ENCODE measurements at places on chromosomes 11 and 22.

DNA sequence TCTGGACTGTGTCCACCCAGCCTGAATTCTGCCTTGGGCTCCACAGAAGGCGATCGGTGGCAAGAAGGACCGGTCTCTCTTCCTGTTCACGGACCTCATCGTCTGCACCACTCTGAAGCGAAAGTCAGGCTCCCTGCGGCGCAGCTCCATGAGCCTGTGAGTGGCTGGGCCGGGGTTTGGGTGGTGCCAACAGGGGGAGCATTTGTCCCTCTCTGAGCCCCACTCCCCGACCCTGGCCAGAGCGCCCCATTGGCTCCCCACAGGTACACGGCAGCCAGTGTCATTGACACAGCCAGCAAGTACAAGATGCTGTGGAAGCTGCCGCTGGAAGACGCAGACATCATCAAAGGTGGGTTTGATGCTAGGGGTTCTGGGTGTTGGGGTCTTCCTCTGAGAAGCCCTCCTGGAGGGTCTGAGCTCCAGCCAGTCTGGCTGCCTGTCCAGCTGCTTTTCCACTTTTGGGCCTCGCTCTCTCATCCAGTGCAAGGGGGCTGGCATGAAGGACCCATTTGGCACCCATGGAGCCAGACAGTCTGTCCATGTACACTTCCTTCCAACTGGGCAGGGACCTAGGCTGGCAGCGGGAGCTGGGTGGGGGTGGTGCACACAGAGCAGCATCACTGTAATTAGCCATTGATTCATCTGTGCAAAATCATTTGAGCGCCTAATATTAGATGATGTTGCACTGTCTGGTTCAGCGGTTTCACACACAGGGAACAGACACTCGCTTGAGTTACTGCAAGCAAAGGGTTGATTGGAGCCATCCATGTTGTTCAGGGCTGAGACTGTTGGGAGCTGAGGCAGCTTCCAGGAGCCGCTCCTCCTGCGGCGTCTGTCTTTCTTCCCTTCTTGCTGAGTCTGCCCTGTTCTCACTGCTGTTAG lies 19.0 kb upstream of the RELT start:
- DNase-seq, result no peak

DNA sequence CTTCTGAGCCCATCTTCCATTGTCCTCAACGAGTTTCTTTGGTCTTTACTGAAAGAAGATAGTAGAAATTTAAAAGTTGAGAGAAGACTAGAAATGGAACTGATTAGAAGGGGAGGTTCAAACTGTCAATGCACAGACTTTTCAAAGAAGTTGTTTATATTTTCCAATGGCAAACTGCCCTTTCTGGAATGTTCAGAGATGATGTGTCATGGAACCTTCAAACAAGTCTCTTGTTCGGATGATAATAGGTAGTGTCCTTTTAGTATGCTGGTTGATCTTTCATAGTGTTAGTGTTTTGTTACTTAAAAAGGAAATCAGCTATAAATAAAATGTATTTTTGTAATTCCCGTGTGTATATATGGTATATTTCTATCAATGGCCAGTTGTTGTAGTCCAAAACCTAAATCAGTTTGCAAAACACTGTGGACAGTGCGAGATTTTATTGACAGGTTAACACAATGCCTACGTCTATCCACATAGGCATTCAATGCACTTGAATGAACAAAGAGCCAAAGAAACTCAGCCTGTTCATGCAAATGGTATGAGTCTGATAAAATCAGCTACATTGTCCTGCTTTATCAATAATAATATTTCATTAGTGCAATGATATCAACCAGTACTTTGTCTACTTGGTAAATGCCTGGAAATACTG lies 30.9 kb downstream of the C11orf91 start:
- DNase-seq, result no peak

- DNase-seq, result no peak
Observed at GRCh38 chr11:66247295-66247694, 21.1 kb upstream of the RAB1B start.

- DNase-seq, result no peak
Observed at GRCh38 chr11:6431861-6432260, 8.9 kb downstream of the HPX start.

- no peak for DNase-seq
Observed at GRCh38 chr11:126139111-126140091, 72.0 kb downstream of the RPUSD4 start.

DNA sequence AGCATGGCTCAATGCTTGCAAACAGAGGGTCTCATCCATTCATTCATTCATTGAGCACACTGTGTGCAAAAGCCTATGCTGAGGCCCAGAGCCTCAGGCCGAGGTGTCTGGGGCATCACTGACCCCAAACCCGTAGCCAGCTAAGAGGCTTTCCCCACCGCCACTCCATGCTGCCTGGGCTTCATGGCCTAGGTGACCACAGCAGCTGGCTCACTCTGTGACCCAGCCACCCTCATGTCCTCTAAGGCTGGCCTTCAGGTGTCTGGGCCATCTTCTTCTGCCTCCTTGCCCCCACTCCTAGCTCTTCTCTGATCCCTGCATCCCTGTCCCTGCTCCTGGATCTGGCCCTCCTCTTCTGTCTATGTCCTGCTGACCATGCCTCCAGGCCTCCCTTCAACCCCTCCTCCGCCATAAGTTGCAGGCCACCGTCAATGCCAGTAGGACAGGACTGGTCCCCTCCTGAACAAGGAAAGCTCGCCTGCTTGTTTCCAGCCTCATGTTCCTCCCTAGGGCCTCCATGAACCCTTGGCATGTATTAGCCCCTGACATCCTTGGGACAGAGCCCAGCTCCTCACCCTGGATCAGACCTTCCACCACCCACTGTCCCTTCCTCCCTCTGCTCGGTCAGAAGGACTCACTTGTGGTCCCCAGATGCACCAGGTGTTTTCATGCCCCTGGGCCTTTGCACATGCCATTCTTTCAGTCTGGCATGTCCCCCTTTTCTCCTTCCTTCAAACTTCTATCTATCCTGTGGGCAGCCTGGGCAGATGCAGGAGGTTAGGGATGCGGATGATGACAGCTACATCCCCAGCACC lies 92.8 kb downstream of the MYEOV start:
- DNase-seq, result no peak

GRCh38 chr11:130234315-130234714 lies 74.7 kb downstream of the ST14 start:
- no peak for DNase-seq

DNA sequence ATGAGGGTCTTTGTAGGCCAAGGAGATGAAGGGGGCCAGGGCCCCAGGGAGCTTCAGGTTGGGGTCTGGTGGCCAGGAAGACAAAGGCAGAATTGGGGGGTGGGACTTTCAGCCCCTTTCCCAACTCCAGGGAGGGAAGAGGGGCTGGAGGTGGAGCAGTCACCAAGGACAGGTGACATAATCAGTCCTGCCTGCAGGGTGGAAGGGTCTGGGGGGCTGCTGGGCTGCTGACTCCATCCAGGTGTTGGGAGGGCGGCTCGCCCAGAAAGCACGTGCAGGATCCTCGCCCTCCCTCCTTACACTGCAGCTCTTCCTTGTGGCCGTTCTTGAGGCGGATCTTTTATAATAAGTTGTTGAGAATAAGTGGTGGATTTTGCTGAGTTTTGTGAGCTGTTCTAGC lies 1491.1 kb downstream of the TBC1D22A start:
- no peak for DNase-seq

DNA sequence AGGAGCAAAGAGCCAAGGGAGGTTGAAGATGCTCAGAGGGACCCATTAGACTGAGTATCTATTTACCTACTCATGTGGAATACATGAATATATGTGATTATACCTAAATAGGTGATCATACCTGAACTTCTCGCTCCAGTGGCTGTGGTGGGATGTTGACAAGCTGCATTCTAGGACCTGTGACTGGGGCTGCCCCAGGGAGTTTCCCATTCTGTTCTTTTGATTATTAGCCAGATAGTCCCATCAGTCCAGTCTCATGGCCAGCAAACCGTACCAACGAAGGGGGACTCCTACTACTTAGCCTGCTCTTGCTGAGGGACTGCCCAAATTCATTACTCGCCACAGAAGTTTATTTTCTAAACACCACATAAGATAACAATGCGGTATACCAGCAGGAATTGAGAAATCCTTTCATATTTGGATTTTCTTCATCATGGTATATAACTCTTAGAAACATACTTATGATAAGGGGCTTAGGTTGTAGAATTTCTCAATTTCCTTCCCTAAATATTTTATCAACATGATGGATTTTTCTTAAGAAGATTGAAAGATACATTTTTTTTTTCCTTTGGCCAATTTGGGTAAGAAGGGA lies 273.9 kb downstream of the NTM start:
- no peak for DNase-seq

DNA sequence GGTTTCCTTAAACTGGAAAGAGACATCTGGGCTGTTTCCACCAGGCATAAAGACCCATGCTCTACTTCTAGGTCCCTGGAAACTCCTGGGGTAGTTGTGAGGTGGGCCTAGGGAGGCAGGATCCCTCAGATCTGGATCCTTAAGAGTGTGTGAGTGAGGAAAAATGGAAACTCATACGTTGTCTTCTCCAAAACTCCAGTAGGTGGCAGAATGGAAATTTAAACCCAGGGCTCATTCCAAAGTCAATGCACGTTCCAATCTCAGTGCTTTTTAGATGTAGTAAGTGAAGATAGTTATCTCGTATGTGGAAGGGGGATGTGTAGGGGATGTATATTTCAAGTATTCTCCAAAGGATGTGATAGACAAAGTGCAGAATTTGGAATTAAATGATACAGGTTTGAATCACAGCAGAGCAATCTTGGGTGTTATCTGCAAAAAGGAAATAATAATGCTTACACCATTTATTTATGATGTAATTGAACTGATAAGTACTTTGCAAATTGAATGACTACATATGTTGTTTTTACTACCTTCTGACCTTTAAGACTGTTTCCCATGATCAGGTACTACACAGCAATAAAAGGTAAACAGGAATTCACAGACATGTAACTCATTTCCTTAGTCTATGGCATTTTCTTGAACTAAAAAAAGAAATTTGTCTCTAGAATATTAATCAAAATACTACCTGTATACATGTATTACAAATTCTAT lies 13.1 kb upstream of the MMP1 start:
- no peak for DNase-seq

DNA sequence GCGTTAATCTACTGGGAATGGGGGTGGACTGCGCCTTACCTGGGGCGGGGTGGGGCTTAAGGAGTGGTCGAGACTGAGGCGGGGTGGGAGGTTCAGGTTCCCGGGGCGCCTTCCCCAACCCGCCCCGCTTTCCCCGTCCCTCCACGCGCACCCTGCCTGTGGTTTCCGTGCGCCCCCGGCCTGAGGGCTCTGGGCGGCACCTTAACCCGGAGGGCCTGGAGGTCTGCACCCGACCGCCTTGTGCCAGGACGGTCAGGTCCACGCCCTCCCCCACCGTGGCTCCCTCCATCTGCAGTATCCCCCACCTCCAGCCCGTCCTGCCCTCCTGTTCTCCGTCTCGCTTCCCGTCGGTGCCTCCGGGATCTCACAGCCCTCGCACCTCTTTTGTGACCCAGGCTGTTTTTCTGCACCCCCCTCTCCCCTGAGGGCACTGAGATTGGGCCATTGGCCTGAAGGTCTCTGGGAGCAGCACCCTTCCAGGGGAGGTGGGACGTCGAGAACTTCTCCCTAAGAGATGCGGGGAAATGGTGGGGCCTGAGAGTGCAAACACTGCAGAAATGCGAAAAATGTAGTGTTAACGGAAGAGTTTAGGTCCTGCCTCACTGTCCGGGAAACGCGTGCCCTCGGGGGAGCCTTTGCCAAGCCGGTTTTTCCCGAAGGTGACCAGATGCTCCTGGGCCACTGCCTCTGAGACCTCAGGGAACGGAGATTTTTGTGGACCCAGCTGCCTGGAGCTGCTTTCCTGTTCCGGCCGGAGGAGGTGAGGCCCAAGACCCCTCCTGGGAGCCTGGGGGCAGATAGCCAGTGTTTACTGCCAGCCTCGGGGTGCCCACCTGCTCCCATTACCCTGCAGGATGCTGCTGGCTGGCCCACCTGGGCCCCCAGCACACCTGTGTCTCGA lies 1.2 kb upstream of the ASCL2 start:
- DNase-seq, result no peak

- no peak for DNase-seq
Observed at GRCh38 chr11:13687271-13687670, 18.8 kb downstream of the FAR1 start.

GRCh38 chr22:27790376-27791158 lies 11.0 kb downstream of the MN1 start:
- no peak for DNase-seq

DNA sequence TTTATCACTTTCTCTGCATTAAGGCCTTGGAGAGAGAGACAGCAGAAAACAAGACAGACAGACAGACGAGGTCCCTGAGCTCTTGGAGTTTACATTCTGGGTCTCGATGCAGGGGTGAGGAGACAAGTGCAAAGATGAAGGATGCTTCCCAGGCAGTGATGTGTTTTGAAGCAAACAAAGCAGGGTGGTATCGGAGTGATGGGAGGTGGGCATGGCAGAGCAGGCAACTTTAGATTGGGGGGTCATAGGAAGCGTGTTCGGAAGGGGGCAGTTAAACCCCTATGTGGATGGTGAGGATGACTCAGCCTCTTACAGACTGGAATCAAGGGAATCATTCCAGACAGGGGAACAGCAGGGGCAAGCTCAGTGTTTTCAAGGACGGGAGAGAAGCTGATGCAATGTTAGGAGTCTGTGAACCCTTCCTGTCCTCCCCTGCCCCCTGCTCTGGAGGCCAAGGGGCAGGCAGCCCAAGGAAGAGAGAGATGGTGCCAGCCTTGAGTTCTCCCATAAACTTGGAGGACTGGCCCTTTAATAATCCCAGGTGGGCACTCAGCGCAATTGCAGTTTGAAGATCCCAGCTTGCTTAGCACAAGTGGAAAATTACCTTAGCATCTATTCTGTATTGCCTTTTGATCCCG lies 180.2 kb downstream of the CHST1 start:
- no peak for DNase-seq

- DNase-seq, result no peak
Observed at GRCh38 chr22:27846910-27847309, 45.4 kb upstream of the MN1 start.

- DNase-seq, result no peak
Observed at GRCh38 chr22:45512363-45512762, 9.7 kb downstream of the FBLN1 start.

GRCh38 chr11:46427364-46427763 lies 35.8 kb upstream of the CHRM4 start:
- no peak for DNase-seq

DNA sequence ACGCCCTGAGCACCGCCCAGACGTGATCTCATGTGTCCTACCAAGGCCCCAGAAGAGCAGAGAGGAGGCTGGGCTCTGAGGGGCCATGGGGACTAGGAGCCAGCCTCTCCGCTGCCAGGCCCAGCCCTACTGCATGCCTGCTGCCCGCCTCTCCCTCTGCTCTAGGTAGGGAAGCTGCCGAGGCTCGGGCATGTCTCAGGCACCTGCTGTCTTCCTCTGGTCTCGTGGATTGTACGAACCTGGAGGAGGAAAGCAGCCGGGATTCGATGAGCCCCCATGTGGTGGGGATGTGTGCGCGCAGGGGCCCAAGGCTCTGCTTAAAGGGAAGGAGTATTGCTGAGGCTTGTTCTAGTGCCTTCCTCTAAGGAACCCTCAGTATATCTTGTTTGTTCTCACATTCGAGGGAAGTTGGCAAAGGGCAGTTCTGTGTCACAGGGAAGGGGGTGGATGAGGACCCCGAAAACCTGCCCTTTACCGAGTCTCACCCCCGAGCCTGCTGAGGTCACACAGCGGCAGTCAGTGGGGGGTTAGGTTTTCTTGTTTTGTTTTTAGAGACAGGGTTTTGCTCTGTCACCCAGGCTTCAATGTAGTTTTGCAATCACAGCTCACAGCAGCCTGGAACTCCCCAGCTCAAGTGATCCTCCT lies 21.2 kb downstream of the DAGLA start:
- no peak for DNase-seq
